ENCODE measurements at places on chromosomes 4 and X.

GRCh38 chrX:151702026-151702714 is 6.9 kb downstream of the PRRG3 start:
- no peak for DNase-seq

DNA sequence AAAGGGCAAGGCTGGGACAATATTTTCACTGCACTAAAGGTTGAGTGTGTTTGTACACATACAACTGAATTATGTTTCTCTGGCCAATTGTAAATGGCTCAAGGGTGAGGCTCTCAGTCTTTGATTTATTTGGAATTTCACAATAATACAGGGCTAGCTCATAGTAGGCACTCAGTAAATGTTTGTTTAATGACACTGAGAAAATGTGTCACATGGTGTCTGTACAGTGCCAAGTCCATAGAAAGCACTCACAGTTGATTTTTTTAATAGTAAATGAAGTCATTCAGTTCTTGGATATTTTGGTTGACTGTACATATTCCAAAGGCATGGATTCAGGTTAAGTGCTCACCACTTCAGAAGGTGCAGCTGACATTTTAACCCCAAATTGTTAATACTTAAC is 176.4 kb downstream of the IL1RAPL2 start:
- no peak for DNase-seq

- DNase-seq, result no peak
Measured at GRCh38 chr4:147950841-147951240, 219.0 kb downstream of the ARHGAP10 start.

- DNase-seq, result no peak
Measured at GRCh38 chr4:176498617-176499256, 179.0 kb downstream of the SPCS3 start.
